Camera-type eye (tissue), 1 donor: ENCODE measurements at places on chromosomes 7 and 10. TPM values are rescaled to one million over a fixed set of nuclear protein-coding genes. Genes with fewer than 3 reads are reported as not detected.

NPSR1 gene
- total RNA-seq = 0.99 TPM

SERPINE1 gene
- 6.8 TPM for total RNA-seq

SEMA3C gene
- total RNA-seq = 288 TPM

EEPD1 gene
- total RNA-seq = 21.3 TPM

MDFIC gene
- 48.0 TPM for total RNA-seq

LAMB4 gene
- 3.7 TPM for total RNA-seq

TWIST1 gene
- 24.9 TPM for total RNA-seq

SHTN1 gene
- total RNA-seq = 19.4 TPM
